Hippocampal formation (tissue), 2 donors: ENCODE measurements at places on chromosomes 1 and 21.

- no peak for DNase-seq
Measured at GRCh38 chr1:234530672-234531071, 51.7 kb upstream of the TARBP1 start.

GRCh38 chr21:43884012-43884860 is 19.2 kb downstream of the AGPAT3 start:
- no peak for DNase-seq

- no peak for DNase-seq
Measured at GRCh38 chr1:193631306-193631705, 444.9 kb upstream of the B3GALT2 start.

DNA sequence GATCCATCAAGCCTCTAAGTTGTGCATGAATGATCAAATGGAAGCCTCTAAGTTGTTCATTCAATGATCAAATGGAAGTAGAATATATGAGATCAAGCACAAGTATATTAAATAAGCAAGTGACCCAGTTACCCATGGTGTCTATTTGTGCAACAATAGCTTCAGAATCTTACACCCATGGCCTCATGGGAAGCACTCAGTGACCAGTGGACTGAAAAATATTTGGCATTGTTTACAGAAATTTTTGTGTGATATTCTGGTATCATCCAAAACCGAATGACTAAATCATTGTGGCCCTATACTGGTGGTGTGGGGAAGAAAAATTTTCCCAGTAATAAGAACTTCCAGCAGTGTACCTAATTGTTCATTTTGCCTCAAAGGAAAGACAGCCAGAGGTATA is 46.6 kb downstream of the DUSP10 start:
- no peak for DNase-seq

DNA sequence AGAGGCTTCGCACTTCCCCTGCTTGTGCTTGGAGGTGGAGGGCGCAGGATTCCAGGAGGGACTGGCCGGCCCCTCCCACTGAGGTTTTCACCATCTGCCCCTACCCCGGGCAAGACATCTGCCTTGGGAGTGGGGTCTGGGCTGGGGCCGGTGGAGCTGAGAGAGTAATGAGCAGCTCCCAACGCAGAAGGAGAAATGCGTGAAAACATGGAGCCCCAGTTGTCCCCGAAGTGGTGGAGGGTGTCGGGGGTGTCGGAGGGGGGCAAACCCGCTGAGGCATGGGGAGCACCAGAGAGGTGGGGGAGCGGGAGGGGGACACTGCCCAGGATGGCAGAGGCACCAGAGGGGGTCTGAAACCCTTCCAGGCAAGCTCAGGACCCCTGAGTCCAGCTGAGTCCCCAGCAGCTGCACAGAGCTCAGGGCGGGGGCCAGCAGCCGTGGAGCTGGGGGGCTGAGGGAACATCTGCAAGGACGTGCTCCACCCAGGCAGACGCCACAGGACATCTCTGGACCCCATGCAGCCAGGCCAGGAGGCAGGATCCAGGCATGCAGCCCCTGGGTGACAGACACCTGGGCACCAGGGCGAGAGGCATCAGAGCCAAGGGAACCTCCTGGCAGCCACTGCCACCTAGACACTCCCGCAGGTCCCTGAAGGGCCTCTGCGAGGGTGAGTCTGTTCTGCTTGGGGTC is 110.6 kb downstream of the SIK1 start:
- no peak for DNase-seq

DNA sequence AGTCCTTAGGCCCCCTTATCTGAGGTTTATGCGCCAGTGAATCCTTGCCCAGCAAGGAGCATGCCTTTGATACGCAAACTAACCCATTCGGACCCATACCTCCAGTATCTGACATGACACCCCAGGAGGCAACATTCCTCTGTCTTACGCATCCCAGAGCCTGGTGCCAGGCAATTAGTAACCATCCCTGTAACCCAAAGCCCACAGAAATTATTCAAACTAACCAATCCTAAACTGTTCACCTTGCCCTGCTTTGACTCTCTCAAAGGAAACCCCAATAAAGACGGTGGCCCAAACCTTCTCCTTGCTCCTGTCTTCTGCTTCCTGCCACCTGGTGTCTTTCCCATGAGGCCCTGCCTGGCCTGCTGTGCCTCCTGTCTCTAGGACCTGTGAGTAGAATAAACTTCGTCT is 36.4 kb downstream of the ZNF496 start:
- no peak for DNase-seq

DNA sequence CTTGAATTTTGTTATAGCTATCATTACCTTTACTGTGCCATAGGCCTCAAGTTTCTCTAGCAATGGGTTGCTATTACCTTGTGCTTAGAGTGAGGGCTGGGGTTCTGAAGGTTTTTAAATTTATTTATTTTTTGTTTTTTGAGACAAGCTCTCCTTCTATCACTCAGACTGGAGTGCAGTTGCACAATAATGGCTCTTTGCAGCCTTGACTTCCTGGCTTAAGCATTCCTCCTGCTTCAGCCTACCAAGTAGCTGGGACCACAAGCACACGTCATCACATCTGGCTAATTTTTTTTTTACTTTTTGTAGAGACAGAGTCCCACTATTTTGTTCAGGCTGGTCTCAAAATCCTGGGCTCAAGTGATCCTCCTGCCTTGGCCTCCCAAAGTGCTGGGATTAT is 41.5 kb downstream of the SNX27 start:
- DNase-seq = no peak

GRCh38 chr1:162349635-162350330 is 26.9 kb downstream of the SPATA46 start:
- DNase-seq = no peak

DNA sequence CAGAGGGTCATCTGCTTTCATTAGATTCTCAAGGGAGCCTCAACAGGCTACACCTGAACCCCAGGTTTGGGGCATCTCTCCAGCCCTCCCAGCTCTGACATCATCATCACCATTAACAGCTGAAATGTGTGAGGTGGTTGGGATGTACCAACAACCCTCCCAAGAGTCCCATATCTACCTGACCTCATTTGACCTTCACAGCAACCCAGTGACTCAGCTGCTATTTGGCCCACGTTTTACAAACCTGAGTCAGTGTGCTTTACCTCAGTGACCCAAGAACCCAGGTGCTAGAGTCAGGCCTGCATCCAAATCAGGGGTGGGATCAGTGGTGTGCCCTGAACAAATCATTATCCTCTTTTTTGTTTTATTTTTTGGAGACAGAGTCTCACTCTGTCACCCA is 53.3 kb upstream of the TINAGL1 start:
- DNase-seq = no peak

DNA sequence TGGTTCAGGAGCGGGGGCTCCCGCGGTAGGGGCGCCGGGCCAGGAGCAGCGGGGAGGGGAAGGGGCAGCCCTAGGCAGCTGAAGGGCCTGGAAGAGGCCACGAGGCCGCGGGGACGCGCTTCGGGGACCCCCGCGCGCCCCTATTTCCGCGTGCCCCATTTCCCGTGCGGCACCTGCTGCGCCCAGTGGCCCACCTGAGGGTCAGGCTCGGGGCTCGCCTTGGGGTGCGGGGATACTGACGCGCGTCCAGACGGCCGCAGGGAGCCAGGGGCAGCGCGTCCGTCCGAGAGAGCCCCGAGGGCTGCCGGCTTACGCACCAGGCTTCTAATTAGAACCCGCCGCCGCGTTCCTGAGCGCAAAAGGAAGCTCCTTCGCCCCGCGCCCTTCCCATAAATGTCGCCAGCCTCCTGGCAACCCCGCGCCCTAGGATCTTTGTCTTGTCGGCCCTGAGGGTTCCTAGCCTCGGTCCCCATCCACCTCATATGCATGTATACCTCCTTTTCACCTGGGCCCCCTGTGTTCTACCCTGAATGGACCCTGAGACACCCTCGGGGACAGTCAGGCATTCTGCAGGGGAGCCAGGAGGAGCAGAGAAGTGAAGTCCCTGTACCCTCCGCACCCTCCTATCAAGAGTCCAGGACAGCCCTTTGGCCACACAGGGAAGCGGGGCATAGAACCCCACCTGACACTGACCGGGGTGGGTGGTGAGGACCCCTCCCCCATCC is 1.8 kb downstream of the WNT3A start:
- DNase-seq = no peak

- DNase-seq = no peak
Measured at GRCh38 chr1:61753998-61754508, 11.8 kb downstream of the PATJ start.
